ENCODE measurements at places on chromosomes 5 and 9. TPM values are rescaled to one million over a fixed set of nuclear protein-coding genes. Genes with fewer than 3 reads are reported as not detected.

LRRC19 gene
- polyA plus RNA-seq, result not detected

CACFD1 gene
- polyA plus RNA-seq, result 3.4 TPM

FAM151B gene
- polyA plus RNA-seq, result not detected

FAXDC2 gene
- 1.7 TPM for polyA plus RNA-seq
